ENCODE measurements at places on chromosomes 13 and 19.

DNA sequence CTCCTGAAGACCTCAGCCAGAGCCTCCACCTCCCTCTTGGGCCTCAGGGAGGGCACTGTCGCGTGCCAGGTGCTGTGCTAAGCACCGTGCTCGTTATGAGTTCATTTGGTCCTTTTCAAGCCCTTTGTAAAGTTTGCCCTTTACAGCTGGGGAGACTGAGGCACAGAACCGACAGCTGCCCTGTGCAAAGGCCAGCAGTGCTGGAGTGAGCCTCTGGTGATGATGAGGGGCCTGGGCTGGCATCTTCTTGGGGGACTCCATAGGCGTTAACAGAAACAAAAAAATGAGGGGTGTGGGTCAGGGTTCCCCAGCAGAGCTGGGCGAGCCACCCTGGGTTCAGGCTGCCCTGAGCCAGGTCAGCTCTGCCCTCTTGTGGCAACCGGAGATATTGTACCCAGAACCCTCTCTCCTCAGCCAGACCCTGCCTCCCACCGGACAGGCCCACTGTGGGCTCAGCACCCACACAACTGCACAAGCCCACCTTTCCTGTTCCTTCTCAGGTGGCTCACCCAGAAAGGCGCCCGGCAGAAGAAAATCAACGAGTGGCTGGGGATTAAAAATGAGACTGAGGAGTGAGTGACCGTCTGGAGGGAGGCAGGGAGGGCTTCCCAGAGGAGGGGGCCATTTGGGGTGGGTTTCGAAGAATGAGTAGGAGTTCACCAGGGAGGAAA is 5.5 kb upstream of the IFI30 start:
- no peak for DNase-seq

DNA sequence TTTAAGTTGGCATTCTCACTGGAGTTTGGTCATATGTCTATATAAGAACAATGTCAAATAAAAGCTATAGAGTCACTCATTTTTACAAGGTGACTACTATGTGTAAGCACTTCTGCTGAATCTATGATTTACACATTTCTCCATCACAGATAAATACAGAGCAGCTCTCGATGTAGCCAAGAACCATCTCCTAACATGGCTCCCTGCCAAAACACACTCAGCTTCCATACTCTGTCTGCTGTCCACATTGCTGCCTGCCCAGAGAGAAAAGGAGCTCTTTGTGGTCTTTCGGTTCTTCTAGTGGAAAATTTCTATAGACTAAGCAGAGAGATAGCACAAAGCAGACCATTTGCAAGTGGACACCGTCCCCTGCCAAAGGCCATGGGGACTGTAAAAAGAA is 190.9 kb upstream of the KLF12 start:
- DNase-seq, result no peak

GRCh38 chr19:4061683-4062418 is 4.8 kb downstream of the ZBTB7A start:
- DNase-seq, result no peak

DNA sequence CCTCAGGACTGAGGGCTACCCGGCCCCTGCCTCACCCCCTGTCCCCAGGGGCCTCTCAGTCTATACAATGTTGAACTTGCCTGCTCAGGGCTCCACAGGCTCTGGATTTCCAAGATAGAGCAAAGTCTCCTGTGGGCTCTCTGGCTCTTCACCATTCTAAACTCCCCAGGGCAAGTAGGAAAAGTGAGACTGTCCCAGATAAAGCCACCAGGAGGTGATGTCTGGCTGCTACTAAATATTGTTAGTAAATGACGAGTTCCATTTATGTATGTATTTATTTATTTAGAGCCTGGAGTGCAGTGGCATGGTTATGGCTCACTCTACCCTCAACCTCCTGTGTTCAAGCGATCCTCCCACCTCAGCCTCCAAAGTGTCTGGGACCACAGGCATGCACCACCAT is 73.6 kb upstream of the SIAH3 start:
- DNase-seq, result no peak

DNA sequence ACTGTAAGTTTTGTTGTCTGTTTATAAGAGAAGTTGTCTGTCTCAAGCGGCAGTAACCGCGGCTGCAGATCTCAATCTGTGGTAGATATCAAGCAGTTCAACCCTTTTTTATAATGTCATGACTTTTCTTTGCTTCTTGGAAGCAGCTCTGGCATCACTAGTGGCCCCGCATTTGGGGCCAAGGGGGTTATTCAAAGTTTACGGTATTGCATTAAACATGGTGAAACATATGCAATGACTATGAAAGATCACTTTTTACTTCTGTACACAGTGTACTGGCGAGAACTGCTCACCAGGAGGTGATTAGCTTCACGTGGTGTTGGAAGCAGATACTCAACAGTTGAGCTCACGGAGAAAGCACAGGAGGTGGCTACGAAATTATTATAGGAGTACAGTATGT is 4.6 kb upstream of the FFAR3 start:
- DNase-seq, result no peak

DNA sequence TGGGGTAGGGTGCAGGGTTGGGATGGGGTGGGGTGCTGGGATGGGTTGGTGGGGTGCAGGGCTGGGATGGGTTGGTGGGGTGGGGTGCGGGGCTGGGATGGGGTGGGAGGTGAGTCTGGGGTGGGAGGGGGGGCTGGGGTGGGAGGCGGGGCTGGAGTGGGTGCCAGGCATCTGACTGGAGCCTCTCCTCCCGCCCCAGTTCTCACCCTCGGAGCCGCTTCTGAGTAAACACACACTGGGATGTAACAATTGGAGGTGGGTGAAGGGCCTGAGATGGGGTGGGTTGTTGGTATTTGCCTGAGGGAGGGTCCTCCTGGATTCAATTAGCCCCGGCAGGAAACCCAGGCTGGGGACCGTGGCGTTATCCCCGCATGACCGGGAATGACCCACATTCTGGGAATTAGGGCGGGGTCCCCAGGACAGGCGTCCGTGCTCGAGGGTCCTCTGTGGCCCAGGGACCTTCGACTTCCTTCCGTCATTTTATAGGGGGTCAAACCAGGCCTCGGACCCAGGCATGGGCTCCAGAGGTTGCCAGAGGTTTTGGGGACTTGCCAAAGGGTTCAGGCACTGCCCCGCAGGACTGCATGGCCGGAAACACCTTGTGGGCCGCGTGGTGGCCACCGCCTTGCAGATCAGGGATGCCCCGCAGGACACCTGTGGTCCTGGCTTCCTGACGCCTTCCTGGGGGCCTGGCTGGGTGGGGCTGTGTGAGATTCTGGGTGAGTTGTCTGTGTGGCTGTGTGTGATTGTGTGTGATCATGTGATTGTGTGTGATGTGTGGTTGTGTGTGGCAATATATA is 1.4 kb downstream of the TMPRSS9 start:
- DNase-seq, result no peak

DNA sequence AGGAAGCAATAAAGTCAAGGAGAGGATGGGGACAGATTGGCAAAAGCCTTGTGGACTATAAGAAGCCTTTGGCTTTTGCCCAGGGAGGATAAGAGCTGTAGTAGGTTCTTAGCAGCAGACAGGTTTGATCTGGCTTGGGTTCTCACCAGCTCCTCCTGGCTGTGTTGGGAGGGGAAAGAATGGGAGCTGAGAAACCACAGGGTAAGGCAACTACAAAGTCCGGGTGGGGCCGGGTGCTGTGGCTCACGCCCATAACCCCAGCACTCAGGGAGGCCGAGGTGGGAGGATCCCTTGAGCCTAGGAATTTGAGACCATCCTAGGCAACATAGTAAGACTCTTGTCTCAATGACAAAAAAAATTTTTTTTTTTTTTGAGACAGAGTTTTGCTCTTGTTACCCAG is 20.6 kb downstream of the NECTIN2 start:
- DNase-seq, result no peak

DNA sequence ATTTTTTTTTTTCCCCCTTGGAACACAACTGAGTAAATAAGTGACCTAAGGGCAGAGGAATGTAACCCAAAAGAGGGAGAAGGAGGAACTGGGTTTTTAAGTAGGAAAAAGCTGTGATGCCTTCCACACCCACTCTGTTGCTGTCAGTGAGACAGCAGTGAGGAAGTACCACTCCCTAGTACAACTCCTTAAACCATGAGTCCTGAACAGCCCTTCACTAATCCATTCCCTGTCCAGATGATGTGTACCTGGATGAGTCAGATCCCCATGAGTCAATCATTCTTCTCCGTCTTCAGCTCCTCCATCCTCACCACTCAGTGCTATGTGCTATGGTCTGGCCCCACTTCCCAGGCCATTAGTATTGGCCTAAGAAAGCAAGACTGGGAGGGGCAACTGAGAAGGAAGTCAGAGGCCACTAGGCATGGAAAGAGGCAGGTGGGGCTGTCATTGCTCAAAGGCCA is 12.9 kb upstream of the CXCL17 start:
- DNase-seq, result no peak

GRCh38 chr13:103471896-103472295 is 405.7 kb upstream of the SLC10A2 start:
- no peak for DNase-seq

DNA sequence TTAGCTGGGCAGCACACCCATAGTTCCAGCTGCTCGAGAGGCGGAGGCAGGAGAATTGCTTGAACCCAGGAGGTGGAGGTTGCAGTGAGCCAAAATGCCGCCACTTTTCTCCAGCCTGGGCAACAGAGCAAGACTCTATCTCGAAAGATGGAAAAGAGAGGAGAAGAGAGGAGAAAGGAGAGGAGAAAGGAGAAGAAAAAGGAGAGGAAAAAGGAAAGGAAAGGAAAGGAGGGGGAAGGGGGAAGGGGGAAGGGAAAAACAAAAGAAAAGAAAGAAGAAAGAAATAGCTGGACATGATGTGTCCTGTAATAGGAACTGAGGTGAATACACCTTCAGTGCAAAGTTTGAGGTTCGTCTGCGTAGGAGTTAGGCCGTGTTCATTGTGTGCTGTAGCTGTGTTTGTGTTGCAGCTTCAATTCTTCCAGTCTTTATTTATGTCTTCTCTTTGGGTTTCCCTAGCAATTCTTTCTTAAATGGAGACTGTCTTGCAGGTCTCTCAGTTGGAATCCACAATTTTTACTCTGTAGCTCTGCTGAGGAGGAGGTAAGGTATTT is 13.4 kb downstream of the ZNF607 start:
- DNase-seq, result no peak

GRCh38 chr19:39436350-39436716 is 584 bp upstream of the RPS16 start:
- DNase-seq, result no peak

DNA sequence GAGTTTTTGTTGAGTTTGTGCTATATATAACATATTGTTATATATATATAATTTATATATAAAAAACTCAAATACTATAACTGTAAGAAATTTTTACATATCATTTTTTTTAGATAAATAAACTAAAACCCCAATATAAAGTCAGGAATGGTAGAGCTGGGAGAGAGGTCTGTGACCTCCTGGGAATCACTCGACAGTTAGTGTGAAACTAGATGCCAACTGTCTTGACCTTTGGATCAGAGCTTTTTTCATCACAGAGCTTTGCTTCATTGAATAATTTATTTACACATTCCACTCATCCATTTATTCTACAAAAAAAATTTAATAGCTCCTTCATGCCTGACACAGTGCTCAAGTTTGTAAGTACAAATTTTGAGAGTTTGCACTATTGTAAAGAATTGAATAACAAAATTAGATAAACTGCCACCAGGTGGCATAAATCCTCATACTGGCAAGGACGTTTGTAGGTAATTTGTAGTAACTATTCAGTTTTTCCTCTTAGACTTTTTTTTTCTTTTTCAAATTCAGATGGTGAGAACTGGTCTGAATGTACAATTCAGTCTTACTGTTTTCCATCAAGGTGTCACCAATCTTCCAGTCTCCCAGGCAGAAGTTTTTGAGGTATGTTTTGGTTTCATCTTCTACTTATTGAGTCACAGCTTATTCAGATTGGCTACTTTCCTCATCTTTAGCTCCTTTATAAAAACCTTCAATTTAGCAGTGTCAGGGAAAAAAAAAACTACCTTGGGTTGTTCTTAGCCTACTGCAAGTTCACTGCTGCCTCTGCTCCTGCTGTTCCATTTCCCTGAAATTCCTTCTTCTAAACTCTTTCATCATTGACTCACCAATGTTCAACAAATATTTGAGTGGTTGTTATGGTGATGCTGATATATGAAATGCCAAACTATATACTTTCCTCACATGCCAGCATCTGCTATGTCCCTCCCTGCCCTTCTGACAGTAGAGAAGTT is 28.7 kb downstream of the LACC1 start:
- DNase-seq, result no peak

DNA sequence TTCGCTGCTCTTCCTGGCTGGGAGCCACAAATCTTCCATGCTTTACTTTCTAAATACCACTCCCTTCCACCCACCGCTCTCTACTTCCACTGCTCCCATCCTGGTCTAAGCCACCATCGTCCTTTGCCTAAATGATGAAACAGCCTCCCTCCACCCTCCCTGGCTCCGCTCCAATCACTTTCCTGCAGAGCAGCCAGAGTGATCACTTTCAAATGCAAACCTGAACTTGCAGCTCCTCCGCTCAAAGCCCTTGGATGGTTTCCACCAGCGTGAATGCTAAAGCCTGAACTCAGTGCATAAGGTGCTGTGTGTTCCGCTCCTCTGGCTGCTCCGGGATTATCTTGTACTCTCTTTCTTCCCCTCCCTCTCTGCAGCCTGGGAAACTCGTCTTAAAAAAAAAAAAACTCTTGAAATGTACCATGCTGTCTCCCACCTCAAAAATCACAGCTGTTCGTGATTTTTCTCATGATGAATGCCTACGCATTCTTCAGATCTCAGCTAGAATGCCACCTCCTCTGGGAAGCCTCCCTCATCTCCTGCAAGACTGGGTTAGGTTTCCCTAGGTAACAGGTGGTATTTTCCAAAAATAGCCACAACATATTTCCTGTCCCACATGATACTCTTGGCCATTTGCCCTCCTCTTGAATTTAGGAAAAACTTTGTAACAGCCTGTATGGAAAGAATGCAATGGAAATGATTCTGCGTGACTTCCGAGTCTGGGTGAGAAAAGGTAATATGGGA is 3.7 kb upstream of the SIN3B start:
- no peak for DNase-seq

DNA sequence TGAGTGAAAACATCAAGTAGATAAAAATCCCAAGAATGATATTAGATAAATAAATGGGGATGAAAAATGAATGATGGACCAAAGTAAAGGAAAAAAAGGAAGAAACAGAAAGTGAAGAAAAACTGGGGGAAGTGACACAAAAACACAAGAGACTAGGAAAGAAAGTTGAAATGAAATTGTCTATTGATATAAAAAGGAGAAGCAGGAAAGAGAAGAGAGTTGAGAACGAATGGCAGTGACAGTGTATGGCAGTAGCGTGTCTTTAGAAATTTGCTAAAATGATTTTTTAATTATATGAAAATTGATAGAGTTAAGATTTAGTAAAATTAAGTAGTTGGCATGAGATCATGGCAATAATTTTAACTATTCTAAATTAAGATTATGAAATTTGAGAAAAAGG is 36.3 kb upstream of the SGCG start:
- no peak for DNase-seq

DNA sequence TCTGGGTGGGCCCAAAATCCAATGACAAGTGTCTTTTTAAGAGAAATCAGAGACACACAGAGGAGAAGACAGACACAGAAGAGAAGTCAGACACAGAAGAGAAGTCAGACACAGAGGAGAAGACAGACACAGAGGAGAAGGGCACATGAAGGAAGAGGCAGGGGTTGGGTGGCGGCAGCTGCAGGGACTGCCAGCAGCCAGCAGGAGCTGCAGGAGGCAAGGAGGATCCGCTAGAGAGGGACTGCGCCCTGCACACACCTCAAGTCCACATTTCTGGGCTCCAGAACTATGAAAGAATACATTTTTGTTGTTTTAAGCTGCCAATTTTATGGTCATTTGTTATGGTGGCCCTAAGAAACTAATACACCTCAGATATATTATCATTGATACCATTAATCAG is 140.6 kb downstream of the ZIC5 start:
- no peak for DNase-seq

- no peak for DNase-seq
These were observed 27.9 kb upstream of the PARP4 start for GRCh38 chr13:24540236-24541126.

Data from stimulated activated CD4-positive, alpha-beta T cell treated with anti-CD3 and anti-CD28 coated beads, Interleukin-15, amount 100 ng/mL, for 1 hour (primary cell).